ENCODE measurements at places on chromosomes 16 and 17.

DNA sequence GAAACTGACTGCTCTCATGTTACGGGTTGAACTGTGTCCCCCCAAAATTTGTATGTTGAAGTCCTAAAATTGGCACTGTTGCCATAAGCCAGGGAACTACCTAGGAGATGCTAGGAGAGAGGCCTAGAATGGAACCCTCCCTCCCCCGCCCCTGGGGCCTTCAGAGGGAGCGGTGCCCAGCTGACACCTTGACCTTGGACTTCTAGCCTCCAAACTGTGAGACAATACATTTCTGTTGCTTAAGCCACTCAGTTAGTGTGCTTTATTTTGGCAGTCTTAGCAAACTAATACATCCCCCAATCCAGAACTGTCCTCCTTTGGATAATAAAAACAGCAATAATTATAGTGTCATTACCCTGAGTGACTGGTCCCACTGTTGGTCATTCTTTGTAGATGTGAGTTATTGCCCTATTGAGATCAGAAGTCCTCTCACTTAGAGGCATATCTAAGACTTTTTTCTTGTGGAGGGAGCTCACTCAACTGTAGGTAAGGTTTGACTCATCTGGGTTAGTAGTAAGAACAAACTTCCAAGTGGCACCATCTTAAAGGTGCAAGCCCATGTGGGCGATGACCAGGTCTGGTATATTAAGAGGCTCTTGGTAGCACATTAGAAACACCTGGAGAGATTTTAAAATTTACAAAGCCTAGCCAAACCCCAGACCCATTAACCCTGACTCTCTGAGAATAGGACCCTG lies 93.0 kb upstream of the HLF start:
- DNase-seq, result no peak

- no peak for DNase-seq
Observed at GRCh38 chr17:17435323-17435722, 41.5 kb upstream of the MED9 start.

- no peak for DNase-seq
Observed at GRCh38 chr17:39143552-39144093, 7.8 kb downstream of the PLXDC1 start.

DNA sequence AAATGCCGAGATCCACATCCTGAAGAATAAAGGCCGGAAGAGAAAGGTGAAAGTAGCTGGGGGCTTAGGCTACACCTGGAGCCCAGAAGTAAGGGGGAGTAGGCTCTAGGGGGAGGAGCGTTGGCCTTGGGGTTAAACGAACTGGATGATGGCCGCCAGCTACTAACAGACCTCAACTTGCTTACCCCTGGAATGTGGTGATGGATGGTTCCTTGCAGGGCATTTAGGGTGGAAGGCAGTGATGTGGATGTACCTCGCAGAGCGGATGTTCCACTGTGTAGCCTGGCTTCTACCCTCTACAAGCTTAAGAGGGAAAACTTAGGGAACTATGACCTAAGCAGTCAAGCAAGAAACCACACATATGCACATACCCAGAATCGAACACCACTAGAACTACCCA lies 2.3 kb upstream of the MAZ start:
- DNase-seq, result no peak

DNA sequence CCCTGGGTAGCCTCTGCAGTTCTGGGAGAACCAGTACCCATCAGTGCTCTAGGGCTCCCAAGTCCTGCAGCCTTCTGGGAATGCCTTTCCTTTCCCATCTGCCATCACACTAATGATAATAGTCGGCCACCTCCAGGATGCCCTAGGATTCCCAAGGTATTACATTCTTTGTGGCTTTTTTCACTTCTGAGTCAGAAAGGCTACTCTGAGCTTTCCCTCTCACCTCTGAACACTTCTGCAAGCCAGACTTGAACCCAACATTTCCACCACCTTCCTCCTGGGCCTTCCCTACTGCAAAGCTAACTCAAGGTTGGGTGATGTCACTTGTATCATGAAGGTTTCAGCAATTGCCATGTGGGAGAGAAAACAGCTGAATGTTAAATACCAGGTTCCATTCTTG lies 49.7 kb upstream of the CCL2 start:
- DNase-seq, result no peak

DNA sequence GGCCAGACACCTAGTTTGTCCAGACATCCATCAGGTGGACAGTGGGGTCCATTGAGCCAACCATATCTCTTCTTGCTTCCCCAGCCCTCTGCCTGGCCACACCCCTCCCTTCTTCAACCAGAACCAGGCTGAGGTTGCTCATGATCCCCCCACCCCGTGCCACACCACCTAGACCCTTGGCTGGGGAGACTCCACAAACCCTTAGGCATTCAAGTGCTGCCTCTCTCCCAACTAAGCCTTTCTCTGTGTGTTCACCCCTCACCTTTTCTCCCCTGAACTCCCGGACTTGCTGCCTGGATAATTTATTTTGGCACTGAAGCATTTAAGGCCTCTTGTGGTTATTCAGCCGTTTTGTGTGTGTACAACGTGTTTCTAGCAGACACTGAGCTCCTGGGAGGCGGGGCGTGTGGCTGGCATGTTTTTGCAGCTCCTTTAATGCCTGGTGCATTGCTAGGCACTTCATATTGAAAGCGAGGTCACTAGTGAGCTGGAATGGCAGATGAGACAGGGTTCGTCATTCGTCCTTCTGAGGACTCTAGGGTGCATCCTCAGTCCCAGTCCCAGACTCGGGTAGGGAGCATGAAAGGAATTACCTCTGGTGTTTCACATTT lies 28.7 kb downstream of the CACNA1G start:
- DNase-seq, result no peak

- DNase-seq, result no peak
Observed at GRCh38 chr16:67235816-67236562, 9.1 kb downstream of the TMEM208 start.

DNA sequence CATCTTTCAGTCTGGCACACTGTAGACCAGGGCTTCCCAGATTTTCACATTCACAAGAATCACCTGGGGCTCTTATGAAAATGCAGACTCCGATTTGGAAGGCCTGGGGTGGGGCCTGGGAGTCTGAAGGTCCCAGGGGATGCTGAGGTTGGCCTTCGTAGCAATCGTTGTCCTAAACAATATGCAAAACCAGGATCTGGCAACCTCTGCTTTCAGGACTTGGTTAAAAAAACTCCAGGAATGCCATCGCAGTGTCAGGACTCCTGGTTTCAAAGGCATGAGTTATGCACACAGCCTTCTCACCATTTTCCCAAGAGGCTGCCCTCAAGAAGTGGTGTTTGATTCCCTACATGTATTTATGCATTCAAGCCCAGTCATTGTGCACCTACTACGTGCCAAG lies 6.7 kb downstream of the CLEC19A start:
- DNase-seq, result no peak

- no peak for DNase-seq
Observed at GRCh38 chr17:9064311-9064834, 43.1 kb downstream of the NTN1 start.

DNA sequence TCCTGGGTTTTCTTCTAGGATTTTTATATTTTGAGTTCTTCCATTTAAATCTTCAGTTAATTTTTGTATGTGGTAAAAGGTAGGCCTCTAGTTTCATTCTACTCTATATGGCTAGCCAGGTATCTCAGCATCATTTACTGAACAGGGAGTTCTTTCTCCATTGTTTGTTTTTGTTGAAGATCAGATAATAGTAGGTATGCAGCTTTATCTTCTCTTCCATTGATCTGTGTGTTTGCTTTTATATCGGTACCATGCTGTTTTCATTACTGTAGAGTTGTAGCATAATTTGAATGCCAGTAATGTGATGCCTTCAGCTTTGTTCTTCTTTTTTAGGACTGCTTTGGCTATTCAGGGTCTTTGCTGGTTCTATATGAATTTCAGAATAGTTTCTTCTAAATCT lies 77.3 kb downstream of the USP22 start:
- no peak for DNase-seq

DNA sequence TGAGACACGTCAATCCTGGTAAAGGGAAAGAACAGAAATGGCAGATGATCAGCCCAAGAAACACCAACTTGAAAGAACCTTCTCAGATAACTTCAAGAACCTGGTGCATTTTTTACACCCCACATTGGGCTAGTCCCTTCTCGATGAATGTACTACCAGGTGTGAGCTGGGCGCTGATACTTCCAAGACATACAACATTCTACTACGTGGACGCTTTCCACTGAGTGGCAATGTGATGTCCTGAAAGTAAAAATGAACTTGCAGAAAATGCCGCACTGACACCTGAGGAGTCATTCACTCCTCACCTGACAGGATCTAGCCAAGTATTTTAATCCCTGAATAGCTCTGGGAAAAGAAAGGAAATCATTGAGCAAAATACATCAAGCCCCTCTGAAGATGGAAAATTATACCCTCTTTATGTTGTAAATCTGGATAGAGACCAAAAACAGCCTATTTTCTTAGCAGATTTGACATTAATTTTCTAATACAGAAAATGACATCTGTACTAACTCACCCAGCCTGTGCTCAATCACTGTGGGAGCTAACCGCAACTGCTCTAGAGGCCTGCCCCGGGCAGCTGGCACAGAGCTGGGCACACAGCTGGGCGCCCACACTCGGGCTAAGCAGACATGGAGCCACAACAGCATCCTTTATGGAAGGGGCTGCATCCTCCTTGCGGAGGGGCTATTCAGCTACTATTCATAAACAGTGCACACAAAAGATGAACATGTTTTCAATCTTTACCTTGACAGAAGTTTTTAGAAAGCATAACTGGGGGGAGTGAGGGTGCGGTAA lies 16.2 kb downstream of the SNN start:
- no peak for DNase-seq

DNA sequence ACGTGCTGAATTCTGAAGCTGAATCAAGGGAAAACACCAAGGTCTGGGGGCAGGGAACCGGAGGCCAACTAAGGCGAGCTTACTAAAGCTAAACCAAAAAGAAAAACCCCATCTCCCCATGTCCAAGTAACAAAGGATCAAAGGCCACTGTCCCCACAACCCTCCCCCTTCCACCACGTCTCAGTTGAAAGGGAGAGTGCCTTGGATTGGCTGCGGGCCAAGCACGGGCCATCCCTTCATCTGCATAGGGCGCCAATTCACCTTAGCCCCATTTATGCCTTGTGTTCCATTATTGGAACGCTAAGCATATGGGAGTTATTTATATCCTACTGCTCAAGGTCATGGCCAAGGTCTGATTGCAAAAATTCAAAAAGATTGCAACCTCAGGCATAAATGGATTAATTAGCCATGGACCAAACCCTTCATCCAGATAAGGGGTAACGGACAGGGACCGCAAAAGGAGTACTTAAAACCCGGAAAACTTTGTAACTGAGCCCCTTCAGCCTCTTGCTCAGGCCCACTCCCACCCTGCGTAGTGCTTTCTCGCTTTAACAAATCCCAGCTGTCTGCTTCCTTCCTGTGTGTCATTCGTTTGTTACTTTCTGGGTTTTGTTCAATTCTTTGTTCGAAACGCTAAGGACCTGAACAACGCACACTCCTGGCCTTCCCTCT lies 740 bp upstream of the ATP6V0D1 start:
- DNase-seq, result no peak

DNA sequence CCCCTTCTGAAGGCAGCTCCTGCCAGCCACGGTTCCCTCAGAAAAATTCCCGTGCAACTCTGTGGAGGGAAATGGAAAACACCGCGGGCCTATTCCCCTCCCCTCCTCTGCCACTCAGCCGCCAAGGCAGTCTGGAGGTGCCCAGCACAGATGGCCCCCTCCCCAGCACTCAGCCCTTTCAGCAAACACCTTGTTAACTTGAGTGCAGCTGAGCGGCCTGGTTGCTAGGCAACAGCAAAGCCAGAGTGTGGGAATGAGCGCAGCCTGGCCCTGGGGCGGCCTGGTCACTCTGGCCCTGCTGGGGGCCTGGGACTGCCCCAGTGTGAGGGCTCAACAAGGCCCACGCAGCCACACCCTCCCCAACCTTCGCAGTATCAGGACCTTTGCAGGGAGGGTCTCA lies 32.8 kb downstream of the CACNA1G start:
- no peak for DNase-seq

- no peak for DNase-seq
Observed at GRCh38 chr17:64020056-64020766, at the start of gene ICAM2. ICAM2 (minus strand) TSS chr17:64020633; CDS start chr17:64006691, 13,942 bp downstream.

DNA sequence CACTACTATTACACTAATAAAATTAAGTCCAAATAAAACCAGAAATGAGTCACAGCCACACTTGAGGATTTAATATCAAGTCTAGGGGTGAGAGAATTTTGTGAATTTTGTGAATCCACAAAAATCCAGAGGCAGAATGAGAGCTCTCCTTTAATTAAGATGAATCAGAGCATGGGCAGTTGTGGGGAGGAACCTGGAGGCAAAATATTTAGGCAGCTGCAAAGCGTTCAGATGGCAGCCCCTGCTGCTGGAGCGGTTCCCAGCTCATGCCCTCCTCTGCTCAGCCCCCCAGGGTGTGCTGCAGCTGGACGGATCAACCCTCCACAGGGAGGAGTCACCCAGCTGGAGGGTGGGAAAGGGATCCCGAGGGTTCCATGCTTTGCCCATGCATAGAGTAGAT lies 43.4 kb upstream of the IRX6 start:
- DNase-seq, result no peak

- no peak for DNase-seq
Observed at GRCh38 chr17:66733759-66734158, 101.2 kb upstream of the CACNG5 start.

- DNase-seq, result no peak
Observed at GRCh38 chr17:82924812-82925211, 85.0 kb upstream of the ZNF750 start.

DNA sequence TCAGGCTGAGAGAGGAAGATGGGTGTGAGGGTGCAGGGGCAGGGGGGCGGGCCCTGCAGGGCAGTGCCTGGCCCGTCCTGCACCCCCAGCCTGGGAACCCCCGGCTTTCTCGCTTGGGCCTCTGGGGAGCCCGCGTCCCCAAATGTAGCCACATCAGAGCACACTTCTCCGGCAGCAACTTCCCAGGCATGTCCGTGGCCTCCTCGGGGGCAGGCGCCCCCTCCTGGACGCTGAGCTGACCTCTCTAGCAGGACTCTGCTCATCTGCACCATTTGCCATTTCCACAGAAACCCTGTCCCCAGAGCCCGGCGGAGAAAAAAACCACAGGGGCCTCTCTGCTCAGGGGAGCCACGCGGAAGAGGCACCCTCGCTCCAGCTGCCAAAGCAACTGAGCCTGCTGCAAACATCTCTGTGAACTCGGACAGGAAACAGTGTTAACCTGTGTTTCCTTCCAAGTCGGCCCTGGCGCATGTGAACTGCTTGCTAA lies 63.4 kb downstream of the KLHDC4 start:
- no peak for DNase-seq
